Right cardiac atrium (tissue), 5 donors: ENCODE measurements at places on chromosomes 4 and X.

DNA sequence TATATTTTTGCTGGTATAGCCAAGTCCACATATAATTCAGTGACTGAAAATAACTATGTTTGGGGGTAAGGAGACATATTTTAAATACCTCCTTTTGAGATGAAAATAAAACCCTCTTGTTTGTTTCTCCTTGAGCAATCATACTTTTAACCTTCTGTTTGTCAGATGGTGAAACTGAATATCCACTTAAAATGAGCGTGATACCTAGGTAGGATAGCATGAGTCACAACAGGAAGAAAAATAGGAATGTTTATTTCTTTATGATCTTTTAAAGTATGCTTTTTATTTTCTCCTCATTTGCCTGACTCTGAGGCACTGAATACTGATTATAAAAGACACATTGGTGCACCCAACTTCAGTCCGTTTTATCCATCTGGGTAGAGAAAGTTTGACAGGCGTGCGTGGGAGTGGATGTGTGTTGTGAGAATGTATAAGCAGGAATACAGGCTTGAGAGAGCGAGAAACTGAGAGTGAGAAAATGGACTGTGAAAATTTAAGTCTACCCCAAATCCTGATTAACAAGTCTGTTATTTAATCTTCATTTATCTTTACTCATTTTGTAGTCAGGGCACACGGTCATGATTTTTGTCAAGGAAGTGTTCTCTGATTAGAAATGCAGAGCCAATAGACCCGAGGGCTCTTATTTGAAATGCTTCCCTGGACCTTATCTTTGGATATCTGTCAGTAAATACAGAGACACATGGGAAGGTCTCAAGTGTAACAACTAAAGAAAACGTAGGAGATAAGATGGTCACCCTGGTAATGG is 62.1 kb upstream of the ANTXR2 start:
- DNase-seq: no peak

- peak; percentile 71 for DNase-seq
These were observed 56.4 kb downstream of the IRF2 start for GRCh38 chr4:184417802-184418511.

GRCh38 chr4:72513227-72513626 is 55.8 kb downstream of the ADAMTS3 start:
- DNase-seq: no peak

DNA sequence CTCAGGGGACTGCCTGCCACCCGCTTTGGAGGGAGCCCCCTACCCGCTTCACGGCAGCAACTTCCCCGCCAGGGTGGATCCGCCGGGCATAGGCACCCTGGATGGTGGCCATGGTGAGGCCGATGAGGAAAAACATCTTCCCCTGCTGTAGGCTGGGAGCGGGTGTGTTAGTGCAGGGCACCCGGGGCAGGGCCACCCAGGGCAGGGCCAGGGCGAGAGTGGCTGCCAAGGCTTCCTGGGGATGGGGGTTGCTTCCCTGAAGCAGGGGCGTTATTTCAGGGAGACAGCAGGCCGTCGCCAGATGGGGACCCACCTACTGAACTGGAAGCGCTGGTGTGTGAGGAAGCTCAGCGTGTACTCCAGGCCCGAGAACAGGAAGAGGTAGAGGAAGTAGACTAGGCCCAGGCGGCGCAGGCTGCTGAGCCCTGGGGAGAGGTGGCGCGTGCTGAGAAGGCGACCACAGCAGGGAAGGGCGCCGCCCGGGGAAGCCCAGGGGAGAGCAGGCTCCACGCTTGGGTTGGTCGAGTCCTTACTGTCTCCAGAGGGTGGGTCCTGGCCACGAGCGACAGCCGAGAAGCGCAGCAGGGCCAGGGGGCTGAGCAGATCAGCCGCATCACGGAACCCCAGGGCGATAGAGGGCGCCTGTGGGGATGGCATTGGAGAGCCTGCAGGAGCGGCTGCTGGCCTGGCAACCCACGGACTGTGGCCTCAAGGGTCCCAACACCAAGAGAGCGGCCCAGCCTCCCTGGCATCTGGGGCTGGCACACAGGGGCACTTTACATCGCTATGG is 31.5 kb downstream of the NOP14 start:
- DNase-seq: peak; percentile 89

DNA sequence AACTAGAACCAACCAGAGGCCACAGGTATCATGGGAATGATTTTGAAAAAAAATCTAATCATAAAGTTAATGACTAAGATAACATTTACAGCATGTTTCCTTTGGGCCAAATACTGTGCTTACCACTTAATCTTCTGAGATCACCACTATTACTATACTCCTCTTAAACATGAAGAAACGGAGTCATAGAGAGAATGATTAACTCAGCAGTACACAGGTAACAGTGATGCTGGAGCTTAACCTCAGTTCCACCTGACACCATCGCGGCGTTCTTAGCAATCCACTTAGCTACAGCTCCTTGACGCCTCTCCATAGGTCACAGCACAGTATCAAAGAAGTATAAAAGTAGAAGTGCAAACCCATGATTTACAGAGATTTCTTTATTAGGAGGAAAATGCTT is 592.6 kb upstream of the SLIT2 start:
- no peak for DNase-seq

DNA sequence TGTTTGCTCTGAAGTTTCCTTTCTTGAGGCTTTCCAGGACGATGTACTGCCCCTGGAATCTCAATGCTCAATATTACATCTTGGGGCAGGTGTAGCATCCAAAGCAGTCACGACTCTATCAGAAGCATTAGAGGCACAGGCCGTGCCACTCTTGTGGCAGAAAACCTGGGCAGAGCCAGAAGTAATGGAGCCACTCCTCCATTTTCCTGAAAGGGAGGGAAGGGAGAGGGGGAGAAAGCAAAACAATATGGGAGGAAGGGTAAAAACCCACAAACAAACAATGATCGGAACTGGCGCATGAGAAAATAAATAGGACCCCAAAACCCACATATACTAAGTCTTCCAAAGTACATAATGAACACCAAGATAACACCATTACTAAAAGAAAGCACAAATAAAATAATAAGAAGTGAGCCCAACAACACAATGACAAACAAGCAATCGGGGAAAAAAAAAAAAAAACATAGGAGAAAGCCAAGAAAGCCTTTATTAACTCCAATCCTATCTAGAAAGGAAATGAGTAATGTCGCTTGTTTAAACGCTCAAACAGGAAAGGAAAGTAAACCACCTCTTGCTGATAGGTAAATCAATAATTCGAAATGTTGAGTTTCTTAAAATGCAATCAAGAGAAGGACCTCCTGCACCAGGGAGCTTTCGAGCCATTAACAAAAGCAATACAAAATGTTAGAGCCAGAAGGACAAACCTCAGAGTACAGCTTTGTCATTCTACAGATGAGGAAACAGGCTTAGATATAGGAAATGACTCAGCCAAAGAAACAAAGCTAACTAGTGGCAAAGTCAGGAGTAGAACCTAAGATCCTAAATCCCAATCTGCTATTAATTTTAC is 117.4 kb downstream of the ATRX start:
- no peak for DNase-seq

DNA sequence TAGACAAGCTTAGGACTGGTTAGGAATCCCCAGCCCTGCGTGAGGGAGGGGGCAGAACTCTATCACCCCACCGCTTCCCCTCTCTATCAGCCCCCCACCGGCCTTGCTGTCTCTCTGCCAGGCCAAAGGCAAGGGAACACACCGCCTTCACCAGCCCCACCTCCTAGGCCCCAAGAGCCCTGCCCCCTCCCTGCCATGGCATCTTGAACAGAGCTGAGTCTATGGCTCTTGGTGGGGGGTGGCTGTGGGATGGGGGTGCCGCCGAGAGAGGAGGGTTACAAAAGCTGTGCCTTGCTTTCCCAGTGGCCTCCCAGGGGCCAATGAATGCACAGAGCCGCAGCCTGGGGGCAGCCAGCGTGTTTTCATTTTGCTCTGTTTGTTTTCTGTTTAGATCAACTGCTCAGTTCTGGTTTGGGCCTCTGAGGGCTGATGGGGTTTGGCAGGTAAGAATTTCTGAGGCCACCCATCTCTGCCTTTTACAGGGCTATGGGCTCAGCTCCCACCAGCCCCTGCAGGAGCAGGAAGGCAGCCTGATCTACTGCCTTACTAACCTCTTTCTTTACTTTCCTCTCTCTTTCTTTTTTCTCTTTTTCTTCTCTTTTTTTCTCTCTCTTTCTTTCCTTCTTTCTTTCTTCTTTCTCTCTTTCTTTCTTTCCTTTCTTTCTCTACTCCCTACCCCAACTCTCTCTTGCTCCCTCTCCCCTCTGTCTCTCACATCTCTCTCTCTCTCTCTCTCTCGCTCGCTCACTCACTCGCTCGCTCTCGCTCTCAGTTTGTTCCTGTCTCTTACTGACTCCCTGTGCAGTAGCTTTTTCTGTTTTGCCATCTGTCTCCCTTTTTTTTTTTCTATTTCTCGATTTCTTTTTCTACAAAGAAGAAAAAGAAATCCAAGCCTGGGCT is 128.3 kb downstream of the PJA1 start:
- no peak for DNase-seq

- DNase-seq: no peak
These were observed 23.7 kb downstream of the TLR8 start for GRCh38 chrX:12930150-12930549.

DNA sequence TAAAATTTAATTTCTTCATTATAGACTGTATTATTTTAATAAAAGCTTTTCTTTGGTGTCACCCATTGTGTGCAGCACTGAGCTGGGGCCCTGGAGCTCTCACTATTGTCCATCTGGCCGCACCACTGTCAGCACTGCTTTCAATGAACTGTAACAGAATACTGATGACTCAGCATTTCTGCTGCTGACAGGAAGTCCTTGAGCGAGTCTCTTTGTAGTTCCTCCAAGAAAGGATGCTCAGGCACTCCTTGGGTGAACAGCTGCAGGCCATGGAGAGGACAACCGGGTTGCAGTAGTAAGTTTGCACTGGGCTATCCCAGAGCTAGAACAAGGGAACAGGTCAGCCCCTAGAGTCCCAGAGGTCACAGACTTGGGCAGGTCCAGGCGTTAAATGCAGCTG is 81.6 kb downstream of the SORBS2 start:
- DNase-seq: no peak

- DNase-seq: no peak
These were observed 4.3 kb downstream of the GIMD1 start for GRCh38 chr4:106364282-106364681.

- DNase-seq: no peak
These were observed 60.2 kb upstream of the MAOA start for GRCh38 chrX:43595931-43596330.

DNA sequence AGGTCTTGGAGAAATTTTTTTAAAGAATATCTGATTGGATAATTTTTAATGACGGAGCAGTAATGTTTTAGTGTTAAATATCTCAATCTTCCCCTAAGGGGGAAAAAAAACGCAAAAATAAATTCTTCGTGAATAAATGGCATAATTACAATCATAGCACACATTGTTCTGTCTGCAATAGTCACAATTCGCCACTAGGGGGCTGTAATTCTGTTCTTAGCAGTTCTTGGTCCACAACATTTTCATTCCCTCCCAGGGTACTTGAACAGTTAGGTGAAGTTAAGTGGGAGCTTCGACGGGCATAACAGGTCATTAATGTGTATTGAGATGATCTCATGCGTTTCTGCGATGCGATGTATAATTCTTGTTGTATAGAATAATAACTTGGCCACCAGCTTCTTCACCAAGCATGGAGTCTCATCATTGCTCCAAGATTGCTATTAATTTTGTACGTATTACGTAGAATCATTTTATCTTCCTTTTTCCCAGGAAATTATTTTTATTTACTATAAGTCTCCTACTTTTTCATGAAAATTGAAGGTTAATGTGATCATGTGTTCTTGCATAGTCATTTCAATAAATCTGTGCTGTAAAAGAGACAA is 27.2 kb downstream of the HTR2C start:
- DNase-seq: no peak

- no peak for DNase-seq
These were observed 2.2 kb downstream of the UGT2B7 start for GRCh38 chr4:69098470-69098869.

- DNase-seq: no peak
These were observed 45.4 kb upstream of the RADX start for GRCh38 chrX:106566362-106566761.

GRCh38 chr4:56425518-56425917 is 9.9 kb downstream of the PPAT start:
- DNase-seq: no peak

- no peak for DNase-seq
These were observed 78.7 kb downstream of the RBM47 start for GRCh38 chr4:40550948-40551462.

GRCh38 chrX:42531441-42531840 is 246.5 kb downstream of the PPP1R2C start:
- DNase-seq: no peak

DNA sequence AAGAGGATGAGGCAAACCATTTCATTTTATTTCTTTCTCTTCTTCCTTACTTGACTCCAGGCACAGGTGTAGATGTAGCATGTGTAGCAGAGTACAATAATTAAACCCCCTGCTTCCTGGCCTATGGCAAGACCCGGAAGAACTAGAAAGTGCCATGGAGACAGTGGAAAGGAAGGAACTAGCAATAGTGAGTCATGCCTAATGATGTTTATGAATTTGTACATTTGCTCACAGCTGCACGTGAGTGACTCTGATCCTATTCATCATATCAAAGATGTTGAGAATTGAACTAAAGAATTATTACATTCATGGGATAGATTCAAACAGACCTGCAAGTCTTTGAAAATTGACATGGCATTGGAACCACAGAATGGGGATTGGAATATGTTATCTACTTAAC is 2233.9 kb upstream of the TENM3 start:
- no peak for DNase-seq

GRCh38 chrX:94515009-94515408 is 841.0 kb downstream of the FAM133A start:
- DNase-seq: no peak

- no peak for DNase-seq
These were observed 102.7 kb upstream of the SORBS2 start for GRCh38 chr4:185914583-185915199.

DNA sequence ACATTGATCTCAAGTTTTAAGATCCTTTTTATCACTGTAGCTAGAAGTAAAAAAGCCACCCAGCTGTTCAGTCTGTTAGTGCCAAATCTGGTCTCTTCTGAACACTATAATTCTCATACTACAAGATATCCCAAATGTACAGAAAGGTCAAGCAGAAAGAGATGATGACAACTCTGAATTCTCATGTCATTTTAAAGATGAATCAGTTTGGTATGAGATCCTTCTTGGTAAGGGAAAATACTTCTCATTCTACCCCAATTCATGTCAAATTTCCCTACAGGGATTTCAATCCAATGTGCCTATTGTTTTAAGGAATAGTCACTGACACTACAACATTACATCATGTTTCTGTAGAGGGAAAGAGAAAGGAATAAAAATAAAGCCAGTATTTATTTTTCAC is 184.5 kb downstream of the CPEB2 start:
- no peak for DNase-seq

GRCh38 chrX:18955676-18956075 is 28.2 kb downstream of the PHKA2 start:
- DNase-seq: no peak
